ENCODE measurements at places on chromosomes 16 and 17.

- DNase-seq, result no peak
- H3K4me1 ChIP-seq, result no peaks in the 10 kb centered on the region
- no peak overlapping the region for H3K4me3 ChIP-seq
- no peaks in the 10 kb centered on the region for H3K36me3 ChIP-seq
- no peak overlapping the region for H3K27ac ChIP-seq
These were observed 1044.4 kb downstream of the CDH8 start for GRCh38 chr16:60991886-60992285.

DNA sequence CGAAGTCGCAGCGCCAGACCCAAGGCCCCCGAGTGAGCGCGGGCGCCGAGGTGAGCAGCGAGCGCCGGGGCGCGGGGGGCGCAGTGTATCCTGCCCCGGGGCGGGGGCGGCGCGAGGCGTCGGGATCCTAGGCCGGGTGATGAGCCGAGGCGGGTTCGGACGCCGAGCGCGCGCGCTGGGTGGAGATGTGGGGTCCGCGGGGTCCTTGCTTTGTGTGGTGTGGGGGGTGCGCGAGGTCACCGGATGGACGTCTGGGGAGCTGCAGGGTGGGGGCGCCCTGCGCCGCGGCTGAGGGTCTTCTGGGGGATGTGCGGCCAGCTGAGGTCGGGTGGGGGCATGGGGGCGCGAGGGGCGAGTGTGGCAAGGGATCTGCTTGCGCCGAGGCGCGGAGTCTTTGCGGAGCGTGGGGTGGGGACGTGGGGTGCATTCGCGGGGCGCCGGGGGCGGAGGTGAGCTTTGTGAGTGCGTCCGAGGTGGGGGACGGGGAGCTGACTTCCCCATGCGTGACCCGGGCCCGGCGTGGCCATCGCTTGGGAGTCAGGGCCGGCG, 560 bp downstream of the RAI1 start:
- H3K27ac ChIP-seq, result peak overlapping the region; percentile 92
- H3K36me3 ChIP-seq, result peaks cover 4% of the 10 kb centered on the region
- peaks cover 2% of the 10 kb centered on the region for H3K27me3 ChIP-seq
- no peak for DNase-seq
- peaks cover 19% of the 10 kb centered on the region for H3K4me1 ChIP-seq

- H3K4me3 ChIP-seq, result no peak overlapping the region
- H3K4me1 ChIP-seq, result no peaks in the 10 kb centered on the region
- no peak overlapping the region for H3K27ac ChIP-seq
- no peaks in the 10 kb centered on the region for H3K27me3 ChIP-seq
These were observed 17.2 kb downstream of the MSI2 start for GRCh38 chr17:57273490-57273889.

GRCh38 chr17:56597495-56597990, 4.0 kb downstream of the NOG start:
- peak overlapping the region; percentile 40 for H3K4me3 ChIP-seq
- DNase-seq, result peak; percentile 22
- peaks cover 3% of the 10 kb centered on the region for H3K4me1 ChIP-seq
- no peak overlapping the region for H3K27ac ChIP-seq
- H3K27me3 ChIP-seq, result no peaks in the 10 kb centered on the region

- H3K27me3 ChIP-seq, result no peaks in the 10 kb centered on the region
- peaks cover 3% of the 10 kb centered on the region for H3K36me3 ChIP-seq
- H3K4me1 ChIP-seq, result no peaks in the 10 kb centered on the region
- DNase-seq, result peak; percentile 71
- no peak overlapping the region for H3K27ac ChIP-seq
These were observed 9.4 kb upstream of the SLC6A4 start for GRCh38 chr17:30244853-30245385.

DNA sequence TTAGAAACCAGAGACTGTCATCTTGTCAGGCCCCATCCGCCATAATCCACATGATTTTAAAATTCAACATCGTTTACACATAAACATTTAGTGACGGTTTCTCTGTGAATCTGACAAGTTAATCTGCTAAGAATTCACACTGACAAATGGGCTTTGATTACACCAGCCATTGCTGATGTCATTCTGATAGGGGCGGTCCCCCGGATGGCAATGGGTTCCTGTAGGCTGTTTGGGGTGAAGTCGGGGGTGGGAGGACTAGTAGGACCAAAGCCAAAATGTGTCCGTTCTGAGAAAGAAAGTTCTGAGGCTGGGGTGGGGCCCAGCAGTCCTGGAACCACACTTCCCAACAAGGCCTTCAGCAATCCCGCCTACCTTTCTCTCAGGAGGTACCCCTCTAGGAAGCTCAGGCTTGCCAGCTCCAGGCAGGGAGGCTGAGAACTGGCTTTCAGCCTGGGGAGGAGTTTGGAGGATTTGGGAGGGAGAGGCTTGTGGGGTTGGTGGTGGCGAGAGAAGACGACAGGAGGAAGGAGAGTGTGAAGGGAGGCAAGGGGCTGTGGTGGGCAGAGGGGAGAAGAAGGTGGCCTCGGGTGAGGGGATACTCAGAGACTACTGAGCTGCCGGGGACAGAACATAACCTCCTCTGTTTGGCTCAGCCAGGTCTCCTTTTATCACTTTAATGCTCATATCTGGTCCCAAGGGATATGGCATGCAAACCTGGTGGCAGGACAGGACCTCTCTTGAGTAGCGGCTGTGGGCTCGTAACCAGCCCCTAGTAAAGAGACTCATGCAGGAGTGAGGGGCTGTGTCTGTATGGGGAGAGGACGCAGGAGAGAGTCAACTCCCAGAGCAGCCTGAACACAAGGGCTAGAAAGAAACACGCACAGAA, 8.6 kb downstream of the HIC1 start:
- H3K4me1 ChIP-seq, result peaks cover 88% of the 10 kb centered on the region
- H3K36me3 ChIP-seq, result peaks cover 22% of the 10 kb centered on the region
- peak; percentile 79 for DNase-seq
- no peaks in the 10 kb centered on the region for H3K27me3 ChIP-seq

DNA sequence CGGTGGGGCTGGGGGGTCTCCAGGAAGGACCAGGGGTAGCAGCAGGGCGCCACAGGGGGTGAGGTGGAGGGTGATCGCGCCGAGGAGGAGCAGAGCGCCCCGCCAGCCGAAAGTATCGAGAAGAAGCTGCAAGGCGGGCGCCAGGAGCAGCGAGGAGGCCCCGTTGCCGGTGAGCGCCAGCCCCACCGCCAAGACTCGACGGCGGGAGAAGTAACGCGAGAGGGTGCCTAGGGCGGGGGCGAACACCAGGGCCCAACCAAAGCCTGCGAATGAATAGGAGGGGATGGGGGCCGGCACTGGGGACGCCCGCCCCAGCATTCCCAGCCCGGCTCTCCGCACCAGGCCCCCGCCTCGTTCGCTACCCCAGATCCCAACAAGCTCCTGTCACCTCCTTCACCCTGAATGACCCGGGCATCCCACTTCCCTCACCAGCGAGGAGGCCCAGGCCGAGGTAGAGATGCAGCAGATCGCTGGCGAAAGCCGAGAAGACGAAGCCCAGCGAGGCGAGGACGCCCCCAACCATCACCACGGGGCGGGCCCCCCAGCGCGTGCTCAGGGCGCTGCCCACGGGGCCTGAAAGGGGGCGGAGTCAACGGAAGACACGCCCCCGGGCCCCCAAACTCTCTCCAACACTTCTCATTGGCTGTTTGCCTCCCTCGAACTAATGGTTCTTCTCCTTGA, 1.3 kb downstream of the SLC16A11 start:
- no peak overlapping the region for H3K4me3 ChIP-seq
- peaks cover 3% of the 10 kb centered on the region for H3K4me1 ChIP-seq
- H3K36me3 ChIP-seq, result no peaks in the 10 kb centered on the region
- H3K27me3 ChIP-seq, result peaks cover 18% of the 10 kb centered on the region

DNA sequence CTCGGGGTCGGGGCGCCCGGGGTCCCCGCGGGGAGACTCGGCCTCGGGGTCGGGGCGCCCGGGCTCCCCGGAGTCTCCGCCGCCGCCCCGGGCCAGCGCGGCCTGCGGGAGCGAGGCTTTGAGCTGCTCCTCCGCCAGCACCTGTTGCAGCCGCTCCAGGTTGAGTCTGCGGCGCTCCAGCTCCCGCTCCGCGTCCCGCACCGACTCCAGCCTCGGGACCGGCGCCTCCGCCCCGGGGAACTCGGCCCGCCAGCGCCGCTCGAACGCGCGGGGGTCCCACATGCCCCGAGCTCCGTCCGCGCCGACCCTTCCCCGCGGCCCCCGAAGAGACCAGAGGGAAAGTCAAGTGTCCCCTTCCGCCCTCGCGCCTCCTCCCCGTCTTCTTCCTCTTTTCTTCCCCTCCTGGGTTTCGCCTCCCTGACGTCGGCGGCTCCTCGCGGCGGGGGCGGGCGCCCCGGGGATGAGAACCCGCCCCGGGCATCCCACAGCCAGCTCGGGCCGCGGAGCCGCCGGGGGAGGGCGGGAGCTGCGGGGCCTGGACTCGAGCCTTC, 40.8 kb upstream of the BHLHA9 start:
- no peaks in the 10 kb centered on the region for H3K36me3 ChIP-seq
- H3K27me3 ChIP-seq, result peaks cover 39% of the 10 kb centered on the region
- no peak for DNase-seq
- no peak overlapping the region for H3K27ac ChIP-seq
- H3K4me1 ChIP-seq, result no peaks in the 10 kb centered on the region

All from fibroblast of lung (primary cell).